ENCODE measurements at places on chromosomes 4 and X.

GRCh38 chr4:107856901-107857300, 32.2 kb downstream of the SGMS2 start:
- no peak for DNase-seq

- no peak for DNase-seq
Measured at GRCh38 chrX:8033175-8033574, 106.0 kb upstream of the PNPLA4 start.

DNA sequence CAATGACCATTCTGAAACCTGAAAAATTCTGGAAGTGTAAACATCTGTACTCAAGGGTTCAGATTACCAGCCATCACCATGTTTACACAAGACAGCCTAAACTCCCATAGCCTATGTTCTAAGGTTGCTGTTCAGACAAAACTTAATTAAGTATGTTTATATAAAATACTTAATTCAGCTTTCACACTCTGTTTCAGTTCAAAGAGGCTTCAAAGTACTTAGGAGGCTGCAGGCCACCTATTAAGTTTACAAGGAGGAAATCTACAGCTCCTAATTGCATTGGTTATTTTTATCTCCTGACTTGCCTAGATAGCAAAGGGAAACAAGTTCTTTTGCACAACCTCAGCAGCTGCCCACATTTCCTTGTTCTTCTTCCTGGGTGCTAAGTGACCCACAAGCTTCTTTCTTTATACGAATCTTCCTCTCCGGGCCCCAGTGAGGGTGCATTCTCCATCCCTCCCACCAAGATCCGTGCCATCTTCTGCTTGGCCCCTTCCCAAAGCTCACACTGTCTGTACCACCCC, 2.0 kb downstream of the GAK start:
- DNase-seq: no peak

GRCh38 chrX:45986081-45986480, 559.1 kb downstream of the ZNF674 start:
- no peak for DNase-seq

GRCh38 chrX:130680164-130681035, 222.6 kb downstream of the ENOX2 start:
- DNase-seq: no peak

DNA sequence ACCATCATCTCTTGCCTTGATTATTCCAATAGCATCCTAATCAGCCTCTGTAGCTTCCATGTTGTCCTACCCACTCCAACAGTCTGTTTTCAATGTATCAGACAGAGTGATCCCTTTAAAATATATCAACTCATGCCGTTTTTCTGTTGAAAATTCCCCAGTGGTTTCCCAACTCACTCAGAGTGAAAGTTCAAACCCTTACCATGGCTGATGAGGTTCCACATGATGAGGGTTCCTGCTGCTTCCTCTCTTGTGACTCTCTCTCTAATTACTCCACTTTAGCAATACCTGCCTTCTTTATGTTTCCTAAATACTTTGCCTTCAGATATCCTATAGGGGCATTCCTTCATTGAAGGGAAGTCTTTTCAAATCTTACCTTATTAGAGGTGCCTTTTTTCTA, 334.7 kb downstream of the PPP1R2C start:
- no peak for DNase-seq

GRCh38 chr4:176262243-176262642, 6.8 kb downstream of the ASB5 start:
- no peak for DNase-seq

GRCh38 chr4:26106776-26107175, 192.8 kb downstream of the SMIM20 start:
- DNase-seq: no peak

DNA sequence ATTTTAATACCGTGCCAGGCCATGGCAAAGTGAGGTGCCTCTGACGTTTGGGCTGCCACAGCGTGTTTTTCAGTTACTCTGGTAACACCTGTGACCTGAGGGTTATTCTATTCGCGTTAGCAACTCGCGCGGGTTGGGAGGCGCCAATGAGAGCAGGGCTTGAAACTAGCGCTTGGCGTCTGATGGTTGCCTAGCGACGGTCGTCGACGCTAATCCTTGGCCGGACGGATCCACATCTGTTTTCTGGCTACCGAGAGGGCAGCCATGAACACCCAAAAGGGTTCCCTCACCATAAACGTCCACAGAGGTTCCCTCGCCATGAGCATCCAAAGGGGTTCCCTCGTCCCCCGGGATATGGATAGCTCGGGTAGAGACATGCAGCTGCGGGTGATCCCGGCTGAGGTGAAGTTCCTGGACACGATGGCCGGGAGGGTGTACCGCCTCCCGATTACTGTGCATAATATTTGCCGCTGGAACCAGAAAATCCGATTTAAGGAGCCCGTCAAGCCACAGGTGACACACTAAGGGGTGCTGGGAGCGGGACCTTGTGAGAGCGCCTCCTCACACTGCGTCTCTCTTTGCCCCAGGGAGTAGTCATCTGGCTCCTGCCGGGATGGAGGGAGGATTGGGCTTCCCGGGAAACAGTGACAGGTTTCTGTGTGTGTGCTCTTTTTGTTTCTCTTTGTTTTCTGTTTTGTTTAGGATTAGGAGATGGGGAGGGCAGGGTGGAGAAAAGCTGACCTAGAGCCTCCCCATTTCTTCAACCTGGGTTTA, at the start of gene CFAP47:
CFAP47 (plus strand) TSS at position 199 of the 774 bp plus-strand sequence; CDS start at position 265, 66 bp downstream.
- DNase-seq: no peak

DNA sequence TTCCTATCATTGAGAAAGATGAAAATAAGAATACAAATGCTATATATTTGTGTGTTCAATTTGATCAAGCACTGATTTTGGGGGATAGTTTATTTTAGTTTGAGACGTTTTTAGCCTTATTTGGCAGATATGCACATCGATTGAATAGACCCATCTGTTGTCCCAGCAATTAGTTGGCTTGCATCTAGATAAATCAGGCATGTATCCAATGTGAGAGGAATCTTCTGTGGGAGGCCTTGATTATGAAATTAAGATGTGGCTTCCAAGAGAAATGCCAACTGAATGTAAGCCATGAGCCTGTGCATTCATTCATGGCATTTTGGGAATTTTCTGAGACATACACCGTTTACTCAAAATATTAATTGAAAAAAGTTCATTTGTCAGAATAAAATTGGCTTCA, 623.1 kb downstream of the TECRL start:
- no peak for DNase-seq

GRCh38 chr4:41590591-41590990, 52.6 kb downstream of the LIMCH1 start:
- no peak for DNase-seq

DNA sequence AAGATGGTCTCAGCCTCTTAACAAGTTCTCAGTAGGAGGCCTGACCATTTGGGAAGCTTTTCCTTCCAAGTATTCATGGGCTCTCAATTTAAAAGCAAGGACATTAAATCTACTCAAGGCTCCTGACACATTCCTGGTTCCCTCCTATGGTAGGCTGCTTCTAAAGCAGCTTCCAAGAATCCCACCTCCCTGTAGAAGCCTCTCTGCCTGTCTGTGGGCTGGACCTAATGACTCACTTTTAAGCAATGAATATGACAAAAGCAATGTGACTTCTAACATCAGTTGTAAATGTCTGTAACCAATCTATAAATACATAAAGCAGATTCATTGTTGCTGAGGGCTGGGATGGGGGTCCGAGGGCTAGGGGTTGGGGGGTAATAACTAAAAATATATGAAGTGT, 99.5 kb upstream of the FAM9B start:
- DNase-seq: peak; percentile 82

GRCh38 chrX:110228453-110228852, 89.4 kb downstream of the AMMECR1 start:
- no peak for DNase-seq

- no peak for DNase-seq
Measured at GRCh38 chr4:98586962-98587354, 71.5 kb downstream of the TSPAN5 start.

DNA sequence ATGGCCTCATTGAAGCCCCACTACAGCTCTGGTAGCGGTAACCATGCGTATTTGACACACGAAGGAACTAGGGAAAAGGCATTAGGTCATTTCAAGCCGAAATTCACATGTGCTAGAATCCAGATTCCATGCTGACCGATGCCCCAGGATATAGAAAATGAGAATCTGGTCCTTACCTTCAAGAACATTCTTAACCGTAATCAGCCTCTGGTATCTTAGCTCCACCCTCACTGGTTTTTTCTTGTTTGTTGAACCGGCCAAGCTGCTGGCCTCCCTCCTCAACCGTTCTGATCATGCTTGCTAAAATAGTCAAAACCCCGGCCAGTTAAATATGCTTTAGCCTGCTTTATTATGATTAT, 876 bp downstream of the HPRT1 start:
- DNase-seq: no peak

GRCh38 chrX:140298960-140299825, 205.7 kb downstream of the SOX3 start:
- no peak for DNase-seq

GRCh38 chr4:101224358-101225218, 122.7 kb downstream of the PPP3CA start:
- no peak for DNase-seq

DNA sequence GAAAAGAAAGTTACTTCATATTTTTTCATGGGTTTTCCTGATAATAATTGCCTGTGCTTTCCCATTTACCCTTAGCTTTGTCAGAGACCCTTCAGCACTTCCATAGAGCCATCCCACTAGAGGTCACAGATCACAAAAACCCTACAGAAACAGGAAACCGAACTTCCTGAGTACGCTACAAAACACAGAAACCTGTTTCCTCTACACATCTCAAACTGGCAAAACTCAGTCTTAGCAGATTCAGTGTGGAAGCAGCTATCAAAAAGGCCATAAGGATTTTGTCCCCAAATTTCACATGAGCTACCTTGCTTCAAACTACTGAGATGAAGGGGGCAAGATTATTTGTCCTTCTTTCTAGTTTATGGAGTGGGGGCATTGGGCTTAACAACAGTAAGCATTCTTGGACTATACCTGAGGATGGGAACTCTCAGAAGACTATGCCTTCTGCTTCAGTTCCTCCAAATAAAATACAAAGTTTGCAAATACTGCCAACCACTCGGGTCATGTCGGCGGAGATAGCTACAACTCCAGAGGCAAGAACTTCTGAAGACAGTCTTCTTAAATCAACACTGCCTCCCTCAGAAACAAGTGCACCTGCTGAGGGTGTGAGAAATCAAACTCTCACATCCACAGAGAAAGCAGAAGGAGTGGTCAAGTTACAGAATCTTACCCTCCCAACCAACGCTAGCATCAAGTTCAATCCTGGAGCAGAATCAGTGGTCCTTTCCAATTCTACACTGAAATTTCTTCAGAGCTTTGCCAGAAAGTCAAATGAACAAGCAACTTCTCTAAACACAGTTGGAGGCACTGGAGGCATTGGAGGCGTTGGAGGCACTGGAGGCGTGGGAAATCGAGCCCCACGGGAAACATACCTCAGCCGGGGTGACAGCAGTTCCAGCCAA, at the start of gene MMRN1:
MMRN1 (plus strand) TSS at position 206 of the 902 bp plus-strand sequence; CDS start at position 324, 118 bp downstream.
- no peak for DNase-seq

GRCh38 chrX:47581731-47582647, at the start of gene TIMP1:
Gene TIMP1, plus strand, starts transcription at chrX:47582436. Its CDS starts 980 bp downstream, at chrX:47583416.
- peak; percentile 94 for DNase-seq

- DNase-seq: no peak
Measured at GRCh38 chr4:96455045-96455720, 615.3 kb downstream of the PDHA2 start.

GRCh38 chr4:14924076-14924811, 78.0 kb upstream of the CPEB2 start:
- DNase-seq: no peak

DNA sequence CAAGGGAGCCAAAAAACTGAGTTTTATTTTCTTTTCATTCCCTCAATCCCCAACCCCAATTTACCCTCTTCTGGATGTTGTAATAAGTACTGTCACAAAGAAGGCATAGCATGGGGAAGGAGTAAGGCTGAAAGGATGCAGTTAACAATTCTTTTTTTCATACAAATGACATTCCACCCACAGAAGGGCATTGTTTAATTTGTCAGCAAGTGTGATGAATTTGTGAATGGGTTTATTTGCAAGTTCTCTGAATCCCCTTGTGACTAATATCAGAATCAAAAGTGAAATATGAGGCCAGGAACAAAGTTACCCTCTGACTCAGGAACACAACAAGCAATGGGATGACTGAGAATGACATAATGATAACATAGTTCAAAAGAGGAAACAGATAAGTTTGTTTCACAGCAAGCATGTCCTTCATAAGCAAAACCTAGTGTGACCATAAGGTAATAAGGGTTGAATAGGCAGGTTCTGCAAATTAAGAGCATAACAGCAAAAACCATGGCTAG, 2.1 kb downstream of the GEMIN8 start:
- DNase-seq: peak; percentile 61

GRCh38 chr4:66123190-66123589, 452.9 kb upstream of the EPHA5 start:
- peak; percentile 24 for DNase-seq

DNA sequence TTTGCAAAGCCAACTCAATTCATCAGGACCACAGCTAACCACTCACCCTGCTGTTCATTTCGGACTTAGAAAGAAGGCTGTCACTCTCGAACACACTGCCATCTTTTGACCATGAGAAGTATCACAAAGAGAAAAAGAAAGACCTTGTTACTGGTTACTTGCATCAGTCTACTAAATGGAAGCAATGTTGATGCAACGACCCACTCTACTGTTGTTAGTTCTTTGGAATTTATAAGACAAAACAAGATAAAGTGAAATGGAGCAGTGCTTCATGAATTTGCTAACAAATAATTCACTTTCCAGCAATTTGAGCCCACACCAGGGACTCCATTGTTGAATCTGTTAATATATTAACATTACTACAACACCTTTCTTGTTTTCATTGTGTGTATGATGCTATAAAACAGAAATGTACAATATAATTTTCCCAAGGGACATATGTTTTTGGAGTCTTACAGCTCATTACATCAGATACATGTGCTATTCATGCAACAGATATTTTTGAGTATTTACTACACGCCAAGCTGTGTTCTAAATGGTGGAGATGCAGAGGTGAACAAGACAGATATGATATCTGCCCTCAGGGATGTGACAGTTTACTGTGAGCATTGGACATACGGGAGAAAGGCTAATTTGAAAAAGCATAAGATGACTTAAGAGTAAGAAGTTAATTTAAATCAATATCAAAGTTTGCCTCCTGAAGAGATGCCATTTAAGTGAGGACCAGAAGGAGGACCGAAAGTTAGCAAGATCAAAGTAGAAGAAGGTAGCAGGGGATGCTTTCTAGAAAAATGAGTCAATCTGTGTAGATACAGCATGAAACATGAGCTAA, 87.2 kb downstream of the AREG start:
- DNase-seq: peak; percentile 94

DNA sequence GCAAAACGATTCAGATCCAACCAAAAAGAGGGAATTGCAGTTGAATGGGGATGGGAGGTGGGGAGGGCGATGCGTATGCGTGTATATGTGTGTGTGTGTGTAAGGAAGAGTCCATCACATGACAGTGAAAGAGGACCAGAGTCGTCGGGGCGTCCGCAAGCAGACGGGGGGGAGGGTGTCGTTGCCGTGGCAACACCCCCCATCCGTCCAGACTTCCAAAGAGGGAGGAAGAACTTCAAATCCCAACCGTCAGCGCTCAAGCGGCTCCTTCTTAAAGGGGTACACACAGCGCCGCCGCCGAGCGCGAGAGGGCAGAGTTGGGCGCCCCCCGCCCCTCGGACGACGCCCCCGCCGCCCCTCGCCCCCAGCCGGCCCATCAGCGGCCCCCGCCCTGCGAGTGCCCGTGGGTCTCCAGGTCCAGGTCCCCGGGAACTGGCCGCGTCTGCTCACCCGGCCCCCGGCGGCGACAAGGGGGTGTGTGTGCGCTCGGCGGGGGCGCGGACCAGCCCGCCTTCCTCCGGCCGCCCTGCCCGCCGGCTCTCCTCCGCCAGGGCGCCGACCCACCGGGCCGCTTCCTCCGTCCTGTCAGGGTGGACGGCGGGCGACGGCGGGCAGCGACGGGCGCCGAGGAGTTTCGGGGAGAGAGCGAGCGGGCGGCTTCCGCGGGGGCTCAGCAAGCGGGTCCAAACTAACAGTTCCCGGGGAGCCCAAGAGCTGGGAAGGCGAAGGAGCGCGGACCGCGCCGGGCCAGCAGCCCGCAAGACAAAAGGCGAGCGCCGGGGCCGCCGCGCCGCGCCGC, 685 bp downstream of the LCORL start:
- DNase-seq: peak; percentile 78

Measured in fibroblast of upper back skin (primary cell).